ENCODE measurements at places on chromosomes 16 and 17. TPM values are rescaled to one million over a fixed set of nuclear protein-coding genes. Genes with fewer than 3 reads are reported as not detected.

DNA sequence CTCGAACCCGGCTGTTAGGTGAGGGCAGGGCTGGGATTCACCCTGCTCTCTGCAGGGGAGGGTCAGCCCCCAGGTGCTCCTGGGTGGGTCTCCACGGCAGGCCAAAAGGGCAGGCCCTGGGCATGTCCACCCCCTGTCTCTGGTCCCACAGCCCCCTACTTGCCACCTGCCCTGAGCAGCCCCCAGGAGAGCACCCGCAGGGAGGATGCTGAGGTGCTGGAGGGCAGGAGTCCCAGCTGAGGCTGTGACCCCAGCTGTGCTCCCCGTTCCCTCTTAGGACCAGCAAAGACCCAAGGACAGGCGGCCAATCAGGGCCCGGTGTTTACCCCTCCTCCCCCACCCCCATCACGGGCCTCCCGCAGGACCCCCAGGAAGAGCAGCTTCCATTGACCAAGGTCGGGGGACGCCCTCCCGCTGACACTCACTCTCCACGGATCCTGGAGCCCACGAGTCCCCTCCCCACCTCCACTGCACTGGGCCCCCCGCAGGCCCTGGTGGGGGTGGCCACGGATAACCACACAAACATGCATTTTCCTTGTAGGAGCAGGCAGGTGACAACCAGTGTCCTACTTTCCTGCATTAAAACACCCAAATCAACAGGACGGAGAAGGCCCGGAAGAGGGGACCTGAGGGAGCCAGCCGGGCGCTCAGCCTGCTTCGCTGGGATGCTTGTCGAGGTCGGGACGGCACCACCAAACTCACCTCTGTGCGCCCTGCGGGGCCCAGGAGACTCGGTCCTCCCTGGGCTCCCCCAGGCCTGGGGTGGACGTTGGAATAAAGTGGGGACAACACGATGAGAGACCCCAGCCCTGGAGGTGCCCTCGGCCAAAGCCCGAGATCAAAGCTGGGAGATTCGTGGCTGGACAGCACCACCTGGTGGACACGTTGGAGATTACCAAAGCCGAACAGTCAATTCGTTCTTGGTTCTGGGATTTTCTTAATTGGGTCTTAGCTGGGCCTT lies 22.5 kb upstream of the ENPP7 start:
- peak; percentile 25 for DNase-seq

GRCh38 chr16:56255904-56256303 lies 64.6 kb downstream of the GNAO1 start:
- DNase-seq, result no peak

- DNase-seq, result no peak
Measured at GRCh38 chr16:85948138-85948509, 49.2 kb downstream of the IRF8 start.

GRCh38 chr17:40615068-40615840 lies 32.4 kb downstream of the SMARCE1 start:
- peak; percentile 67 for DNase-seq

DNA sequence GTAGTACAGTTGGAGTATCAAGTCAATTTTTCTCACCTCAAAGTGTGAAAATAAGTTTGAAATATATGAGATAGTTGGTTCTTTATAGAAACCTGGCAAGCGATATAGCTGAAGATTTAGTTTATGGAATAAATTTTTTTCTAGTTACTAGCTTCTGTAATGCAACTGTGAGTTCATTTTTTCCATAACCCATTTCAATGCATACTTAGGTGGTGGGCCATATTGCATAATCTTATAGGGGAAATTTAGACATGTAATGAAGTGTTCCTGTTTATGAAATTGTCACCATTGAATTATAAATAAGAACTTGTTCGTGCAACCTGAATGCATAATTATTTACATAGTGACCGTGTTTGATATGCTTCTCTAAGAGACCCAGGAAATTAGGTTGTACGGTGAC lies 9.0 kb downstream of the MOSMO start:
- no peak for DNase-seq

DNA sequence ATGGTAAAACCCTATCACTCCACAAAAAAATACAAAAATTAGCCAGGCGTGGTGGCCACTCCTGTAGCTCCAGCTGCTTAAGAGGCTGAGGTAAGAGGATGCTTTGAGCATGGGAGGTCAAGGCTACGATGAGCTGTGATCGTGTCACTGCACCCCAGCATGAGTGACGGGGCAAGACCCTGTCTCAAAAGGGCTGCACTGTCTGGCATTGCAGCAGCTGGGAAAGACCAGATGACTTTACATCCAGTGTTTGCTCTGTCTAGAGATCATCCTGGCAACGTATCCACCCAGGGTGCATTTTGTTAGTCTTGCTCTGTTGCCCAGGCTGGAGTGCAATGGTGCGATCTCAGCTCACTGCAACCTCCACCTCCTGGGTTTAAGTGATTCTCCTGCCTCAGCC lies 52.0 kb downstream of the MRM3 start:
- no peak for DNase-seq

DNA sequence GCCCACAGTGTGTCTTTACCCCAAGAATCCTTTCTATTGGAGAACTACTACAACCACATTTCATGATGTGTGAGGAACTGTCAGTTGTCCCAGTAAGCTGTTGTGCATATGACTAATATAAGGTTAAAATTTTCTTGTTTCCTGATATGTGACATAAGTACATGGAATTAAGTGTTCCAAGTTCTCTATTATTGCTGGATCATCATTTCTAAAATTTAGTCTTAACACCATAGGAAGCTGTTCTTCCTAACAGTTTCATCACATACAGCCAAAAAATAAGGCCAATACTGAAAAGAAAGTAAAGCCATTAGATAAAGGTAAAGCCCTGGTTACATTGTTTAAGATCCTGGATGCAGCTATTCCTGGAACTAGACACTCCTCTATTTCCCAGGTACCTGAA lies 620.9 kb upstream of the CDH8 start:
- no peak for DNase-seq

GRCh38 chr16:46833460-46833800 lies 2.5 kb upstream of the C16orf87 start:
- no peak for DNase-seq

- DNase-seq, result no peak
Measured at GRCh38 chr16:10410469-10410868, 24.6 kb downstream of the ATF7IP2 start.

- no peak for DNase-seq
Measured at GRCh38 chr17:10574324-10574723, 24.9 kb upstream of the MYH2 start.

DNA sequence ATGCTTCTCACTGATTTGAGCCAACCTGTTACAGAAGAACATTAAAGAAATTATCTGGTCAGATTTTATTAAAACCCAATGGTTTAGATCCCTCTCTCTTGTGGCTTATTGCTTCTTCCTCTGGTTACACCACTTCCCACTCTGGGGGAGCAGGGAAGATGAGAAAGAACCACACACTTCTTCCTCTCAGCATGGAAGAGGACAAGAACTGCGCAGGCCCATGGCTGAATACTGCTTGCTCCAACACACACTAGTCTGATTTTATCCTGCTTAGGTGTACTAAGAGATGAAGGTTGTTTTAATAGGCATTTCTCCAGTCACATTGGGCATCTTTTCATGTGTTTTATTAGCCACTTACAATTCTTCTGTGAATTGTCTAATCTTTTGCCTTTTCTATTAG lies 27.6 kb downstream of the MAP3K3 start:
- DNase-seq, result no peak

- DNase-seq, result no peak
Measured at GRCh38 chr17:4536259-4536741, 18.9 kb downstream of the MYBBP1A start.

- DNase-seq, result no peak
Measured at GRCh38 chr17:45298546-45299285, 18.1 kb downstream of the MAP3K14 start.

DNA sequence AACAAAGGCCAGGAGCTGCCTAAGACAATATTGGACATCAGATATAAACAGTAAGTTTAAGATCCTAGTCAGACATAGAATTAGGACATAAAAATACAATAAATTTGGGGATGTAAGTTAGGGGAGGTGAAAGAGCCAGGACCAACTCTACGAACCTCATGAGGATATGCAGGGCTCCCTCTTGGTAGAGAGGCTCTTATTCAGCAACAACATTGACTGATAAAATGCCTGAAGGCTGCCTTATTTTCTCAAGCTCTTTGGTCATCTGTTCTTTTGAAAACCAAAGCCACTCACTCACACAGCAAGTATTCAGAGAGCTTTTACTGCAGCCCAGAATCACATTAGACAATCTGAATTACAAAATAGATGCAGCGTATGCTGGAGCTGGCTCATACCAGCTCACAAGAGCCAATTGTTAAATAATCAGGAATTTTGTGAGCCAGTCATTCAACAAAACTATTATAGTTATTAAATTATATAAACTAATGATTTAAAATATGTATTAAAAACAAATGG lies 108.6 kb upstream of the CLEC3A start:
- no peak for DNase-seq

DNA sequence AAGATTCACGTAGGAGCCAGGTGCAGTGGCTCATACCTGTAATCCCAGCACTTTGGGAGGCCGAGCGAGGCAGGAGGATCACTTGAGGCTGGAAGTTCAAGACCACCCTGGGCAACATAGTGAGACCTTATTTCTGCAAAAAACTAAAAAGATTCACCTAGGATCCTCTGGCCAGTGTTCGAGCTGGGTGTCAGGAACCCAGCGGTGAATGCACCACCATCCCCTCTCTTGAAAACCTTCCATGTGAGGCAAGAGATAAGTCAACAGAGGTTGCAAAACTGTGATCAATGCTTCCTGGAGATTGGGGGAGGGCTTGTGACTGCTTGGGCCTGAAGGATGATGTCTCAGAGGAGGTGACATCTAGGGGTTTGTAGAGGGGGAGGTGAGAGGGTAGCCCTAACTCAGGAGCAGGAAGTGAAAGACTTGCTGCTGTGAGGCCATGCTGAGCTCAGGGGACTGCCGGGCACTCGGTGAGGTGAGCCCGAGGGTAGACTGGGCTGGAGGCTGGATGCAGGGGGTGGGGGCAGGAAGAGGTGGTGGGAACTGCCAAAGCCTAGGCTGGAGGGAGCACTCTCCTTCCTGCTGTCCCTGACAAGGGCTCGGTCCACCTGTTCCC lies 11.7 kb downstream of the GJD3 start:
- no peak for DNase-seq

- peak; percentile 15 for DNase-seq
Measured at GRCh38 chr17:79607940-79608623, 2.8 kb downstream of the RBFOX3 start.

Gene PRSS8
- 66.3 TPM for polyA plus RNA-seq

Gene TPPP3
- 0.14 TPM for polyA plus RNA-seq

Gene GRIN2A
- 0.05 TPM for polyA plus RNA-seq

Gene ESRP2
- polyA plus RNA-seq, result 35.4 TPM

Gene SMARCD2
- polyA plus RNA-seq, result 77.9 TPM
